HTR-8/SVneo (cell line): ENCODE measurements at places on chromosomes 3 and 15.

- DNase-seq = peak; percentile 70
Observed at GRCh38 chr3:71504250-71505036, 79.1 kb downstream of the FOXP1 start.

DNA sequence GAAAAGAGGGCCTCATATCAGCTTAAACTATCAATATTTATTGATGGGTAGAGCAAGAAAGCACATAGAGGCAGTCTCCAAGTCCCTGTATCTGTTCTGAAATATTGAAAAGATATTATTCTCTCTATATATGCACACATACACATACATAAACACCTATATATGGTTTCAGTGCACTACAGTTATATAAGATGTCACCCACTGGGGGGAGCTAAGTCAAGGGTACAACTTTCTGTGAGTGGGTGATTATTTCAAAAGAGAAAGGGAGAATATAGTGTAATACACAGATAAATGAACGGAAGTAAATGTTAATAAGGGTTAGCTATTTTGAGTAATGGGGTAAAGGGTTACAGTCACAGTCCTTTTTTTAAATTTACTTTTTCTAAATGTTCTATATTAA is 8.8 kb downstream of the SNTN start:
- DNase-seq = no peak

GRCh38 chr3:37855363-37855970 is 6.2 kb upstream of the CTDSPL start:
- DNase-seq = peak; percentile 62

DNA sequence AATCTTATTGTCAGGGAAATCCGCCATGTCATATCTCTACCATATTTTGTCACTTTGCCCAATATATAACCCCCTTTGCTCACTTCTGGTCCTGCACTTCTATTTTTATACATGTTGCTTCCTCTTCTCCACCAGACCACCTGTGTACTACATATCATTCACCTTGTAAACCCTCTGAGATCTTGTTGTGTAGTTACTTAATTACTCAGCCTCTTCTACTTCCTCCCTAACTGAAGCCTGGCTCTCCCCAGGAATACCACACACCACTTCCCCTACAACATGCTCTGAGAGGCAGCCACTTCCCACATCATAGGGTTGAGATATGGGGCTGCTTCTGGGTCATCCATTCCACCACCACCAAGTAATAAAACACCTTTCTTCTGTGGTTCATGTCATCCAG is 10.0 kb downstream of the HEXA start:
- DNase-seq = no peak

DNA sequence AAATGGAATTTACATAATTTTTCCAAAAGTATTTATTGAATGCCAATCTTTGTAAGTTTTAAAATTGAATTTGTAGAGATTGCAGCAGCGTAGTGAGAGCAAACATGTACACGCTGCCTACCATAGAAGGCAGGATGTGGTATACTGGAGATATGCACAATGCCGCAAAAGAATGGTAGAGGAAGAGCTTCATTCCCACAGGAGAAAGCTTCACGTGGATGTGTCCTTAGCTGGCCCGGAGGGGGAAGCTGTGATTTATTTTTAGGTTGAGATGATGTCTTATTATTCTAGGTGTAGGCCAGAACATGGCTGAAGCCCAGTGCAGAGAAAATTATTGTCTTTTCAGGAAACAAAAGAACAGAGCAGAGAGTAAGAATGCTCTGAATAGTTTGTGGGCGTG is 743.3 kb upstream of the BCHE start:
- DNase-seq = no peak

DNA sequence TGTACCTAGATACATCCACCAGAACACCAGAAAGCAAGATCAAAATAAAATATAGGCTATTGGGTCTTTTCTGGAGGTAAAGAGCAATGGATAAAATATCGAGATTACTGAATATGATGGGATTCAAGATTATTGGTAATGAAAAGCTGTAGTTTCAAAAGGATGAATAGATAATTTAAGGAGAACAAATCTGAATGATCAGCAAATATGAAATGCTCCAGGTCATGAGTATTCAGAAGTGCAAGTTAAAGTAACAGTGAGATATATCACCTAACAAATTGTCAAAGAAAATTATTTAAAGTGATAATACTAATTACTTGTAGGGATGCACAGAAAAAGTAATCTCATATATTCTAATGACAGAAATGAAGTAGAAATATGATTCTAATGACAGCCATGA is 409.6 kb upstream of the MDFIC2 start:
- no peak for DNase-seq

GRCh38 chr15:100216182-100216581 is 125.6 kb downstream of the ADAMTS17 start:
- DNase-seq = no peak

GRCh38 chr3:15428539-15428938 is 1.1 kb downstream of the EAF1 start:
- no peak for DNase-seq

GRCh38 chr3:8760091-8760490 is 9.3 kb downstream of the OXTR start:
- DNase-seq = no peak

- DNase-seq = no peak
Observed at GRCh38 chr15:78213956-78214355, 20.4 kb downstream of the ACSBG1 start.

- no peak for DNase-seq
Observed at GRCh38 chr15:46079046-46079445, 444.2 kb downstream of the SQOR start.

- DNase-seq = no peak
Observed at GRCh38 chr15:73322665-73323373, 45.9 kb downstream of the HCN4 start.

- no peak for DNase-seq
Observed at GRCh38 chr3:118863731-118864322, 170.8 kb downstream of the IGSF11 start.

DNA sequence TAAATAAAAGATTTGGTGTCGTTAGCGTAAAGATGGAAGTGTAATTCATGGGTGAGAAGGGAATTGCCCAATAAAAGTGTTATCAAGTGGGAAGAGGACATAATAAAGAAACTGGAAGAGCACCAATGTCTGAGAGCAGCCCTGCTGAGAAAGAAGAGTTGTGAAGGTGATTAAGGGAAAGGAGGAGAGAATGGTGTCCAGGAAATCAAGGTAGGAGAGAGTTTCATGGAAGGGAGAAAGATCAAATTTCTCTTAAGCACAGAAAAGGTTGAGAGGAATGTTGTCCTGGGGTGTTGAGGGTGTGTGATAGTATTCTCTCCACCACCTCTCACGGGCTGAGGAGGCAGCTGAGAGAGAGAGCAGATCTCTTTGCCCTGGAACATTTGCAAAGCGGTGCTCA is 339.7 kb downstream of the SATB1 start:
- DNase-seq = no peak

DNA sequence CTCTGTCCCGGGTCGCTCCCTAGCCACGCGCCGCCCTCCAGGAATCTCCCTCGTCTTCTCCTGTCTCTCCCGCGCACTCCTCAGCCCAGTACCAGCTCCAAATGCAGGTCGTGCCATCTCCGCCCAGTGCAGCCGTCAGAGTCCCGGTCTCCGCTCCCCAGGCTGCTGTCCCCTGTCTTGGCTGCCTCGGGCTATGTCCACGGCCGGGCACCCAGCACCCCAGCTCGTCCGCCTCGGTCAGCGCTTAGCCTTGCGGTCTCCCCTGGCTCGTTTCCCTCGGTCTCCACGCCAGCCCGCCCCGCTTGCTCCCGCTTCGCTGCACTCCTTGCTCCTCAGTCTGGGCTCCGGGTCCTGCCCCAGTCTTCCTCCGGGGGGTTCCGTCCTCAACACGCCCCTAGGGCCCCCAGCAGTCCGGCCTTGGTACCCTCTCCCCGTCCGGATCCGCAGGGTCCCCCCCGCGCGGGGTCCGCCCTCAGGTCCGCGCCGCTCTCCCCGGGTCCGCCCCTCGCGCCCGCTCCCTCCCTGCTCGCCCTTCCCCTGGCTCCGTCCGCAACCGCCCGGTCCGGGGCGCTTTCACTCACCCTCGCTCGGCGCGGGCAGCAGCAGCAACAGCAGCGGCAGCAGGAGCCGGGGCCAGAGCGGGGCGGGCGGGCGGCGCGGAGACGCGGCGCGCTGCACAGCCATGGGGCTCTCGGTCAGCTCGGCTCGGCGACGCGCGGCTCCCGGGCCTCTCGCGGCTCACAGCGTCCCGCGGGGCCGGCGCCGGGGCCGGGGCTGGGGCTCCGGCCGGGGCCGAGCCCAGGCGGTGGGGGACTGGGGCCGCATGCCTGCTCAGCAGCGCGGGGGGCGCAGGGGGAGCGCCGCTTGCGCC is 462 bp downstream of the IGDCC3 start:
- DNase-seq = peak; percentile 40

DNA sequence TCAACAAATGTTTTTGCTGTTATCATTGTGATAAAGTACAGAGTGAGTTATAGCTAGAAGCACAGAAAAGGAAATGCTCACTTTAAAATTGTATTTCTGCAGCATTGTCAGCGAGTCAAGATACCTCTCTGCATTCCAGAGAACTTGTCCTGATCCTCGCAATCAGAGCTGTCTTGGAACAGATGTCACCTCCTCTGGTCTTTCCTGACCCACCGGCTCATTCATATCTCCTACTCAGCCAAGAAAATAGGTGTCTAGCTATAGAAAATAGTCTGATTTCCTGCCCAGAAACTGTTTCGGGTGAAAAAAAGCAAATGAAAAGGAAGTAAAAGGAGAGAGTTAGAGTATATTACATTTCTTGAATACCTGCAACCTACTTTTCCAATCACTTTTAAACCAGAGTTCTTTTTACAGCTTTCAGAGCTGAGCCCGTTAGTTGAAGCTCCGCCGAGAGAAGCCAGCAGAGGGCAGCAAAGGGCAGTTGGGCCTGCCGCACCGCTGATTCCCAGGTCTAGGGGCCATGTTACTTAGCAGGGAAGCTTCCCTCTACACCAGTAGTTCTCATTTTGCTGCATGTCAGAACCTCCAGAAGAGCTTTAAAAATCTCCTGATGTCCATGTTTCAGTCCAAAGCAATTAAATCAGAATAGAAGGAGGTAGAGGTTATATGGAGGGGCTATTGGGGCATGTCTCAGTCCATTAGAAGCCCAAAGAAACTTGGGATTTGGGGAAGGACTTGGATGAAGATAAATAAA is 185.7 kb upstream of the THRB start:
- no peak for DNase-seq

GRCh38 chr15:99921101-99921500 is 187.9 kb upstream of the LYSMD4 start:
- no peak for DNase-seq

DNA sequence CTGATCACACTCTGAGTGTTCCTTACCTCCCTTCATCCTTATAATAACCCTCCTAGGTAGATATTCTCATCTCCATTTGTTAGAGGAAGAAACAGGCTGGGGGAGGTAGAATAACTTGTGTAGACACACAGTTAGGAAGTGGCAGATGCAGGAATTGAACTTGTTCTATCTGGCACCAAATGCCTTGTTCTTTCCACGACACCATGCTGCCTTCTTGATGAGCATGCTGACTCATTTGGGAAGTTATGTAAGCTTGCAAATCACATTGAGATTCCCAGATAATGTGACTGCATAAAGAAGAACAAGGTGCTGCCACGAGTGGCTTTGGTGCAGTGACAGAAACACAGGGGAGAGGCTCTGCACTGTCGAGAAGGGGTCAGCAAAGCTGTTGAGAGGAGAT is 27.5 kb upstream of the NDUFB4 start:
- no peak for DNase-seq

- DNase-seq = no peak
Observed at GRCh38 chr15:76905855-76906254, 715 bp upstream of the SCAPER start.

GRCh38 chr3:9862391-9863057 is 17.5 kb downstream of the CIDEC start:
- no peak for DNase-seq

DNA sequence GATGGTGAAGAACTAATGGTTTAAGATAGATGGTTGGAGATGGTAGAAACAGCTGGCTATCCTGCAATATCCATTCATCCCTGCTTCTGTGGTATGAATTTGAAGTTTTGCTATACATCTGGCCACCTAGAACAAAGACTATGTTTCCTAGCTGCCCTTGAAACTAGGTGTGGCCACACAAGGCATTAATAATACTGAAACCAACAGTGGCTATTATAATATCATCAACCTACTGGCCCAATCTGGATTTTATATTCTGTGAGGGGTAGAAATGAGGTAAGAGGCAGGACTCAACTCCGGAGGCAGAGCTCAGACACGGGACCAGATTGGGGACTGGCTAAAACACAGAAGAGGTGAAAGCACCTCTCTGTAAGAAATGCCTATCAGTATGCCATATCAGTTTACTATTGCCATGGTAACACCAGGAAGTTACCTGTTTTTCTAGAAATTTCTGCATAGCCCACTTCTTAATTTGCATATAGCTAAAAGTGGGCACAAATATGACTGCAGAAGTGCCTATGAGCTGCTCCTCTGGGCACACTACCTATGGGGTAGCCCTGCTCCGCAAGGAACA is 8.4 kb downstream of the IFT80 start:
- no peak for DNase-seq

DNA sequence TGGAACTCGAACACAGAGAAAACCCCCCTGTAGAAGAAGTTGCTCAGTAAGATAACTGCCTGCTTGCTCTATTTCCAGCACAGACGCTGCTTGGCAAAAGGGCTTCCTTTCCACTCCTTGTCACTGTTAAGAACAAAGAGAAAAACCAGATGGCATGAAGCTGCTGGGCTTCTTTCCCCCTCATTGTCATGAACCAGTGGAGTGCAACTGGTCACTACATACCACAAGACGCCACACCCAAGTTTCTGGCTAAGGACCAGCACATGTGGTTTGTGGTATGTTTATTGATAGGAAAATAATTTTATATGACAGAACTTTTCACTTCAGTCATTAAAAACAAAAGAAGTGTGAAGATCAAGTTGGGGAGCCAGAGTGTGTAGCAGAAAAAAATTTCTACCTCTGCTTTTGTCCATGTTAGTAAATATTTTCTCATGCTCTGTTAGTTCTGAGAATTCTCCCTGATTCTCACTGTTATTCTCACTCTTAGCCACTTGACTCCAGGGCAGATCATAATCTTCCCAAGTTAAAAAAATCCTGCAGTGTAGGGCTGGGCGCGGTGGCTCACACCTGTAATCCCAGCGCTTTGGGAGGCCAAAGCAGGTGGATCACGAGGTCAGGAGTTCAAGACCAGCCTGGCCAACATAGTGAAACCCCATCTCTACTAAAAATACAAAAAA is 37.9 kb downstream of the CLK3 start:
- no peak for DNase-seq

DNA sequence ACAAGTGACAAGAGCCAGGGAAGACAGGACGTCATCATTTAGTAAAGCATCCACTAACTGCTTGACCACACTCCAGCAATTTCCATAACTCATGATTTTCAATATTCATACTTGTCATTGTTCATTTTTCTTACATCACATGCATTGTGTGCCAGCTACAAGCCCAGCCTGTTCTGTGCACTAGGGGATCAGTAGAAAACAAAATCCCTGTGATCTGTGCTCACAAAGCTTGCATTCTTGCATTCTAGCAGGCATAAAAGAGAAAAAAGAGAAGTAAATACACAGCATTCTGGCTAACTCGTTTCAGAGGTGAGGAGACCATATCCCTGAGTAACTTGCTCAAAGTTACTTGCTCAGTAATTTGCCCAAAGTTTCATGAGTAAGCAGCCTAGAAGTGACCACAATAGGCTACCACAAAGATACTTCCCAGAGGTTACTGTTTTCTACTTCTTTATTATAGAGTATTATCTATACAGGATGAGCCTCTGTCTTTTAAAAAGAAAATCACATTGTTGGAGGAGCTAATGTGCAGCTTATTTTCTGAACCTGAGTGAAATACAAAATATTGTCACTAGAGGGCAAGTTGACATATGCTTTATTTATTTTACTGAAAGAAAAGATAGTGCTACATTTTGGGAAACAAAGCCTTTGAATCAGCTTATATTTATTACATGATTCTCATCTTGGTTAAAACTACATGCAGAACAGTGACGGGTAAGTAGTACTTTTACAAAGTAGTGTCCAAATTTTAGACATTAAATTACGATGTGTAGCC is 701.4 kb upstream of the LMCD1 start:
- DNase-seq = no peak
